ENCODE measurements at places on chromosomes 4 and X. TPM values are rescaled to one million over a fixed set of nuclear protein-coding genes. Genes with fewer than 3 reads are reported as not detected.

CENPE gene
- 11.1 TPM for total RNA-seq

ERAS gene
- total RNA-seq, result not detected

FHDC1 gene
- total RNA-seq, result 3.6 TPM

EDA gene
- 1.5 TPM for total RNA-seq

NEUROG2 gene
- not detected for total RNA-seq

SMAD1 gene
- total RNA-seq, result 22.8 TPM

IGSF1 gene
- not detected for total RNA-seq

PDGFRA gene
- 1.1 TPM for total RNA-seq

ZNF674 gene
- 1.8 TPM for total RNA-seq

SPIN2A gene
- 0.07 TPM for total RNA-seq

CFAP99 gene
- total RNA-seq, result not detected

FRMPD4 gene
- total RNA-seq, result not detected

CT45A10 gene
- total RNA-seq, result not detected

JADE3 gene
- total RNA-seq, result 6.1 TPM

TBC1D14 gene
- total RNA-seq, result 49.0 TPM

GTPBP6 gene
- 41.0 TPM for total RNA-seq

FGB gene
- not detected for total RNA-seq

DOK7 gene
- total RNA-seq, result 3.6 TPM

RASGEF1B gene
- 1.2 TPM for total RNA-seq

ZCCHC12 gene
- total RNA-seq, result not detected

TMPRSS11F gene
- 2.8 TPM for total RNA-seq

TMEM154 gene
- 57.7 TPM for total RNA-seq

AREG gene
- total RNA-seq, result 325 TPM

IRS4 gene
- total RNA-seq, result not detected

ZNF185 gene
- total RNA-seq, result 121 TPM

AADAT gene
- 4.4 TPM for total RNA-seq

MTM1 gene
- 10.5 TPM for total RNA-seq

SLC16A2 gene
- 6.3 TPM for total RNA-seq

C4orf51 gene
- total RNA-seq, result not detected

CT47B1 gene
- total RNA-seq, result not detected

PCSK1N gene
- total RNA-seq, result 13.2 TPM

FHL1 gene
- total RNA-seq, result 21.8 TPM

CTAG1B gene
- total RNA-seq, result not detected

KLF8 gene
- 6.8 TPM for total RNA-seq

TBC1D9 gene
- 8.6 TPM for total RNA-seq

QDPR gene
- total RNA-seq, result 20.6 TPM

MAGEA12 gene
- total RNA-seq, result not detected

MAGEC1 gene
- total RNA-seq, result not detected

PCDH18 gene
- total RNA-seq, result 2.4 TPM

NLGN3 gene
- total RNA-seq, result 0.07 TPM

PAK3 gene
- total RNA-seq, result 1.2 TPM

SPANXD gene
- not detected for total RNA-seq

Data from airway epithelial cell (primary cell).